ENCODE measurements at places on chromosomes 2 and 18.
A peak's percentile ranks its signal among the peaks of the same experiment; 100 is the strongest.

GRCh38 chr18:474416-474815 lies 26.1 kb downstream of the COLEC12 start:
- no peak for DNase-seq

DNA sequence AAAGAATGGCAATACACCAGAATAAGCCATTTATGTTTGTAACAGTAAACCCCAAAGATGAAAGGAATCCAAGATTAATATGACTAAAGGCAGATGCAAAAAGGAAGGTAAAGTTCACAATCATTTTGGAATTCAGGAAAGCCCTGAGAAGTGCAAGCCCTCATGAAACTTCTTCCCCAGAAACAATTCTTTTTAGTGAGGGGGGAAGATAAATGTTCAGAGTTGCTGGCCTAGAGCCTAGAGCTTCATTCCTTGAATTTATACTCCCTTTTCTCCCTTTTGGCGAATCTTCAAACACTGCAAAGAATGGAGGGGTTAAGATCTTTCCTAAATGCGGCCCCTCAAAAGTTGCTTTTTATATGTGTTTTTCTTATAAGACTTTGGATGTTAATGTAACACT lies 368.8 kb downstream of the MEIS1 start:
- DNase-seq: no peak

DNA sequence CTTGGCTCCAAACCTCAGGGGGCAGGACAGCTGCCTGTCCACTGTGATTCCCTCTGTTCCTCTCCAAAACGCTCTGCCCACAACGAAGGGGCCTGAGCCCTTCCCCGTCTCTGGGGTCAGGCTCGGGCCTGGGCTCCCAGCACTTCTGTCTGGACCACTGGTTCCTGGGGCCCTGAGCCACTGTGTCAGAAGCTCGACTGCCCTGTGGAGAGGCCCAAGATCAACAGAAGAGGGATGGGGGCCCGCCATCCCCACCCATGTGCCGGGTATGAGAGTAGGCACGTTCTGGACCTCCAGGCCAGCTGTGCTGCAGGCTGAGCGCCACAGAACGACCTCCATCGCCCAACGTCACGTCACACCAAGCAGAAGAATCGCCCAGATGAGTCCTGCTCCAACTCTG lies 119.9 kb upstream of the HS6ST1 start:
- DNase-seq: no peak

- no peak for DNase-seq
Measured at GRCh38 chr18:62769216-62769615, 53.9 kb downstream of the PHLPP1 start.

- DNase-seq: no peak
Measured at GRCh38 chr2:41294331-41294730, 753.5 kb upstream of the PKDCC start.

DNA sequence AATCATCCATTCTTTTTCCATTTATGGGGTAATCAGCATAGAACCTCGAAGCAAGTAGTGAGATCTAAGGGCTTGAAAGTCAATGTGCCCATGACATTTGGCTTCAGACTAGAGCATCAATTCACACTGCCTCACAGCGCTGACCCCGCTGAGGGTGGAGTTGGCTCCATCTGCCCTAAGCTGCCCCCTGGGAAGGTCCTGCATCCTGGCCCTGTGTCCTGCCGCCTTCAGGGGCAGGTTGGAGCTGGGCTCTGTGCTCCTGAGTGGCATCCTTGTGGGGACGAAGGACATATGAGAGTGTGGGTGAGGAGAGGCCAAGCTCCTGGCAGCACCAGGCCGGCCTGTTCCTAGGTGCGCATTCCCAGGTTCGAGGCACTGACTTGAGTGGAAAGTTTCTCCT lies 249.4 kb downstream of the FHOD3 start:
- DNase-seq: no peak

DNA sequence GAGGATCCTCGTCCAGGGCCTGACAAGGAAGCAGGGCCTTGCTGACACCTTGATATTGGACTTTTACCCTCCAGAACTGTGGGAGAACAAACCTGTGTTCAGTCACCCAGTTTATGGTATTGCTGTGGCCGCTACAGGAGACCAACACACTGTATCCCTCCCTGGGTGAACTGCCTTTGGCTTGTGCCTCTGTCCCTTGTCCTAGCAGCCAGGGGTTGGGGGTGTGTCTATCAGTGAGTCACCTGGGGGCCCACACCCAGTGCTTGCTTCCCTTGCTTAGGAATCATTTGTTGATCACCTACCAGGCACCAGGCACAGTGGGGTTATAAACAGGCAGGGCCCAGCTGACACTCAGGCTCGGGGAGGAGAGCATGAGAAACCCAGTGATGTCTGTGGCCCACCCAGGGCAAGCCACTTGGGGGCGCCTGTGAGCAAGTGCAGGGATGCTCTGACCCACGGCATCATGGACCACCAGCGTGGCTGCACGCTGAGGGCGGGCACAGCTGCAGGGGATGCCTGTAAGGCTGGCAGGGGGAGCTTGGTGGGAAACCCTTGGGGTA lies 17.1 kb downstream of the TMEM185B start:
- DNase-seq: no peak

DNA sequence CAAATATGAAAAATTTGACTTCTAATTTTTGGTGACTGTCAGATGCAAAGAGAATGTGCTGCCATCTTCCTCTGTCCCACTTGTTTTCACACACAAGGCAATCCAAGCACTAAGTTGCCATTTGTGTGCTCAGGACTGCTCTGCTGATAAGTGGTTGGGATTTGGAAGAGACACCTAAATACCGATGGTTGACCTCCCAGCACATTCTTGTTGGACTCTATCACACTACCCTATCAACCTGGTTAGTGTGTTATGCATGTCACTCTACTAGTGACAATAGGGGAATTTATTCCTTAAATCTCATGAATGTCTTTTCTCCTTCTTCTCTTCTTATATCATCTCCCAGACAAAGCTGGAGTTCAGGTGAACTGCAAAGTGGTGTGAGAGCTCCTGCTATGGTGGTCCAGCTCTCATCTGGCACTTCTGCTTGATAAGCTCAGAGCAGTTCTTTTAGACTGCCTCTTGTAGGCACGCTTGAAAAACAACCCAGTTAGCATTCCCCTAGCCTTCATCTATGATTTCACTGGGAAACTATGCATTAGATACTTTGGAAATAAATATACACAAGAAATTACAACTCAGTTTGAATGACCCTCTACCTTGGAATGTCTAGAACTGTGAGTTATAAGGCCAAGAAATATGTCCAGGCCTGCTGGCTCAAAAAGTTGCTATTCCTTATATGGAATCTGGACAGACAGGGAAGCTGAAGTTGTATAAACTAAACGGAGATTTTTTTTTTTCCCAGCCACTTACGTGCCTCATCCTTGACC lies 404.8 kb downstream of the MEIS1 start:
- DNase-seq: no peak

DNA sequence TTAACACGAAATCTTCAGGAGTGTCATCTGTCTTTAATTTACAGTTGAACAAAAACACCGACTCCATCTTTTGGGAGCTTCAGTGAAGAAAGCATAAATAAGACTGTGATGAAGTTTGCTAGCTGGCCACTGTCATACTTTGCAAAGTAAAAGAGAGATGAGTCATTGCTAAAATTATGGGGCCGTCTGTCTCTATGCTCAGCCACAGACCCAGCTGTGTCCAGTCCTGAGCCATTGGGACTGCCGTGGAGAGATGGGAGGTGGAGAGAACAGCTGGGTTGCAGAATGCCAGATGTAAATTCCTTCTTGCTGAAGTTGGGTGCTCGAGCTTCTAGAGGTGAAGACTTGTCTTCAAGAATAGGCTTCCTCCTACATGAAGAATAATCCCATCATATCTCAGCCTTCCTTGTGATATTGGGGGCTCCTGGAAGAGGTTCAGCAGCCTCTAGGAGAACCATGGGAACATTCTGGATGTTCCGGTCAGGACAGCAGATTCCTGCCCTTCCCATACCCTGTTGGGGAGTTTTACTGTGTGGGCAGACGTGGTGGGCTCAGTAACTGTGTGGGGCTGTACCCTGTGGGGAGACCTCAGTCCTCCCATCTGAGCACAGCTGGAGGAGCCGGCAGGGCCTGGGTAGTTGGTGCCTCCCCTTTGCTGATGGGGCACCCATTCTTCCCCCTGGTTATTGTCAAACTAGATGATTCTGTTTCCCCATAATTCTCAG lies 71.1 kb downstream of the LDLRAD4 start:
- DNase-seq: no peak

- no peak for DNase-seq
Measured at GRCh38 chr18:3794537-3795348, 344.8 kb downstream of the TGIF1 start.

- DNase-seq: no peak
Measured at GRCh38 chr2:12223732-12224131, 477.3 kb downstream of the LPIN1 start.

GRCh38 chr2:128494640-128495321 lies 176.1 kb upstream of the HS6ST1 start:
- no peak for DNase-seq

- DNase-seq: no peak
Measured at GRCh38 chr2:219325657-219326315, 6.8 kb downstream of the RESP18 start.

GRCh38 chr2:230498506-230499107 lies 82.6 kb downstream of the SP100 start:
- no peak for DNase-seq

DNA sequence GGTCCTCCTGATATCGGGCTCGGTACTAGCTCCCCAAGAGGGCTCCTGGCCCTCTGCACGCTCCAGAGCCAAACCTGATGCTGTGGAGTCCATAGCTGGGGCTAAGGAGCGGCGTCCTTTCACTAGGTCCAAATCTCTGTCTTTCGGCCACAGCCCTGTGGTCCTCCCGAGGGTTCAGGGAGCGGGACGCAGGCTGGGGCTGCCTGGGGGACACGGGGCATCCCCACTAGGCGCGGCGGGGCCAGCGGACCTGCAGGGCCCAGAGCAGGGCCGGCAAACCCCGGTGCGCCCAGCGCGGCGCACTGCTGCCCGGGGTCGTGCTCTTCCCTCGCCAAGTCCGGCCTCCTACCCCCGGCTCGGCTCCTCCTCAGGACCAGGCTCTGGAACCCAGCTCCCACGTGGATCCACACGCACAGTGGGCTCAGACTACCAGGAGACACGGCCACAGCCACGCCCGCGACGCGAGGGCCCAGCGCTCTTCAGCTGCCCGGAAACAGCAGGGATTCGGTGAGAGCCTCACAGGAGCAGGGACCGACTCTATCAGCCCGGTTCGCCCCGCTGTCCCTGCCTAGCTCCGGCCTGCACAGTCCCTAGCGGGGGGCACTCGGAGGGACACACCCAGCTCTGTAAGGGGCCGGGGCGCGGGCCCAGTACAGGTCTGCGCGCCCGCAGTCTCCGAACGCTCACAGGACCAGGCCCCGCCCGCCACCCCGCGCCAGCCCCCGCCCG lies 593 bp downstream of the ZNF514 start:
- DNase-seq: peak; percentile 40

- no peak for DNase-seq
Measured at GRCh38 chr2:128803222-128803621, 484.6 kb upstream of the HS6ST1 start.

- no peak for DNase-seq
Measured at GRCh38 chr2:235287375-235287733, 206.5 kb upstream of the AGAP1 start.

- DNase-seq: no peak
Measured at GRCh38 chr2:161947406-161947805, 126.6 kb downstream of the DPP4 start.

DNA sequence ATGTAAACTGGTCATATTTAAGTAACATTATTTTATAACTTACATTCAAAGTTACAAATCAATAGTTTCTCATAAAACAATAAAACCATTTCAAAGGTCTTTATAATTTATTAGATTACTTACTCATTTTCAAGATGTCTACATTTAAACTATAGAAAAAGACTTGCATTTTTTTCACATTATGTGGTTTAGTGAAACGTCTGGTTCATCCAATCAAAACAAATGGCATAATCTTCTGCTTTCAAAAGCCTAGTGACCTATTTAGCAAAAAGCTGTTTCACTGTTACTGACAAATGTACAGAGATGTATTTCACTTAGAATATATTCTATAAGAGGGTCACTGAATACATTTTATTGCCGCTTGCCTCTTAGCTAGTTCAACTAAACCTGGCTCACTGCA lies 49.3 kb upstream of the MCM6 start:
- DNase-seq: no peak

DNA sequence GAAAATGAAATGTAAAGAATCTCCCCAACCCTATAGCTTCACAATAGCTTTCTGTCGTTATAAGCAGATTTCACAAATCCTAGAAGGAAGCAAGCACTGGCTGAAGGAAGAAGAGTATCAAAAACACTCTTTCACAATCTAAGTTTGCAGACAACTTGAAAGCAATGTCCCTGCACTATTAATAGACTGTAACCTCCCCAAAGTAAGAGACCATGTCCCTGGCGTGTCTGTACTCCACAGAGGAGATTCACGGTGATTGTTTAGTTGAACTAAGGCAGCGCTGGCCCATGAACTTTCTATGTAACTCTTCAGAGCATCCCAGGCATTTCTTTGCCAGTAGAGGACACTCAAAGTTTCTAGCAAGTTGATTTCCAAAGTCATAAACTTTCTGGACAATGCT lies 128.0 kb upstream of the HNRNPA3 start:
- no peak for DNase-seq

DNA sequence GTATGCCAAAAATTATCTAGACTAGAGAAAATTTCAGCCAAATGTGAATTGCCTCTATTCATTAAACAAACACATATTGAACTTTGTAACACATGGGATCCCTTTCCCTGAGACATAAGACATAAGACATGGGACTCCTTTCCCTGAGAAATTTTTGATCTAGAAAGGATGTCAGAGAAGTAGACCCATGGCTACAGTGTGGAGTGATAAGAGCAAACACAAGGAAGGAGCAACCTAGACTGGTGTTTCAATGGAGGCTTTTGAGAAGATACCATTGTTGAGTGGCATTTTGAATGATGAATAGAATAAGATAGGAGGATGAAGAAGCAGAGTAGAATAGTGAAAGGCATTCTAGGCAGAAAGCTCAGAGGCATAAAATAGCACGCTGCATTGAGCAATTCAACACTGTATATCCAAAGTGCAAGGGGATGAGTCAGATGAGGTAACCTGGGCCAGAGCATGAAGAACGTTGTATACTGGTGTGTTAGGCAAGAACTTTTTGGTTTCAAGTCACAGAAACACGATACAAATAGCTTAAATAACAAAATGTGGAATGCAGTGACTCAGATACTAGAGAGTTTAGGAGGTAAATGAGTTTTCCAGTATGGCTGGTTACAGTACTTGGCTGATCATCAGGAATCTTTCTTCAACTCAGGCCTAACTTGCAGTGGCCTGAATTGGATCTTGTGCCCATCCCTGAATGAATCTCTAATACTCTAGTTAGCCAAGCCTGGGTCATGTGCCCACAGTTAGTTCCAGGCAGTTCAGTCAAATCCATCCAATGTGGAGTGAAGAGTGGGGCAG lies 129.8 kb upstream of the TANK start:
- DNase-seq: peak; percentile 69

Data from tibial artery (tissue), 4 donors.